Transverse colon (tissue), 4 donors: ENCODE measurements at places on chromosomes 2 and 18.

GRCh38 chr18:59760212-59760611 lies 63.0 kb upstream of the CCBE1 start:
- no peak for DNase-seq
- no peaks in the 10 kb centered on the region for H3K36me3 ChIP-seq
- no peaks in the 10 kb centered on the region for H3K4me1 ChIP-seq
- H3K27me3 ChIP-seq = no peaks in the 10 kb centered on the region
- H3K4me3 ChIP-seq = no peak overlapping the region

GRCh38 chr2:220154304-220154703 lies 526.9 kb downstream of the SLC4A3 start:
- no peaks in the 10 kb centered on the region for H3K27me3 ChIP-seq
- no peak for DNase-seq
- no peak overlapping the region for H3K27ac ChIP-seq
- H3K4me1 ChIP-seq = peaks cover 9% of the 10 kb centered on the region

- DNase-seq = no peak
- no peak overlapping the region for H3K27ac ChIP-seq
These were observed 17.4 kb upstream of the NABP1 start for GRCh38 chr2:191660575-191660974.

DNA sequence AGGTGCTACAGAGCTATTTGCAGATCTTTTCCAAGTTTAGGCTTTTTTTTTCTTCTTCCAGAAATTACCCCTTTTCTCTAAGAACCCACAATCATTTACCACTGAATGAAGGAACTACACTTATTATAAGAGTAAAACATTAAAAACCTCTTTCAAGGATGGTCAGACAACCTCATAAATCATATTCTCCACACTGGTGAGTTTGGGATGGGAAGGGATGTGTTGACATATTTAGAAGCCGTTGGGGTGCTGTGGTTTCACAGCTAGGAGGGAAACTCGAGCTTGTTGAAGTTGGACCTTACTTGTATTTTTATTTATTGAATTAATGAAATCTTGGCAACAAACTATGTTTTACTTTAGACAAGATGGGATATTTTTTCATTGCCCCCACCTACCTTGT lies 289.4 kb upstream of the MEIS1 start:
- no peak overlapping the region for H3K4me3 ChIP-seq
- H3K27ac ChIP-seq = no peak overlapping the region
- H3K4me1 ChIP-seq = no peaks in the 10 kb centered on the region

- no peak overlapping the region for H3K4me3 ChIP-seq
- no peaks in the 10 kb centered on the region for H3K36me3 ChIP-seq
- H3K27me3 ChIP-seq = no peaks in the 10 kb centered on the region
These were observed 277.6 kb upstream of the CXCR4 start for GRCh38 chr2:136395582-136395981.

DNA sequence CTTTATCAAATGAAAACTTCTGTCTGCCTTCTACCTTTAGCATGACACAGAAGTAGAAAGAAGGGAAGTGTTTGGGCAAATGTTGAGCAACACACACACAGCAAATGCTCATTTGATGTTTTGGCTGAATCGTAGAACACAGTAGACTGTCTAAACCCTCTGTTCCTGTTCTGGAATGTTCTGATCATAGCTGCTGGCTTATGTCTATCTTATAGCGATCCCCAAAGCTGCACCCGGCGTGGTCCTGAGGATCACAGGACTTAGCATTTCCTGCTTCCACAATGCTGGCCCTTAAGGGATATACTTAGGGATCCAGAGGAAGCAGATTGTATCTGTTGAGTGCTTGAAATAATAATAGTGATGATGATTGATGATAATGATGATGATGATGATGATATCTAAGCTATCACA lies 15.2 kb downstream of the GNLY start:
- peak overlapping the region; percentile 63 for H3K27ac ChIP-seq
- no peak for DNase-seq
- no peaks in the 10 kb centered on the region for H3K4me1 ChIP-seq
- H3K4me3 ChIP-seq = no peak overlapping the region
